H1 (cell line): ENCODE measurements at places on chromosomes 1 and 21.

GRCh38 chr21:36702622-36702968 is 3.7 kb downstream of the SIM2 start:
- no peak overlapping the region for H3K4me3 ChIP-seq
- peaks cover 100% of the 10 kb centered on the region for H3K27me3 ChIP-seq
- no peak for DNase-seq
- H3K27ac ChIP-seq: no peak overlapping the region
- H3K36me3 ChIP-seq: no peaks in the 10 kb centered on the region
- no peaks in the 10 kb centered on the region for H3K4me1 ChIP-seq

DNA sequence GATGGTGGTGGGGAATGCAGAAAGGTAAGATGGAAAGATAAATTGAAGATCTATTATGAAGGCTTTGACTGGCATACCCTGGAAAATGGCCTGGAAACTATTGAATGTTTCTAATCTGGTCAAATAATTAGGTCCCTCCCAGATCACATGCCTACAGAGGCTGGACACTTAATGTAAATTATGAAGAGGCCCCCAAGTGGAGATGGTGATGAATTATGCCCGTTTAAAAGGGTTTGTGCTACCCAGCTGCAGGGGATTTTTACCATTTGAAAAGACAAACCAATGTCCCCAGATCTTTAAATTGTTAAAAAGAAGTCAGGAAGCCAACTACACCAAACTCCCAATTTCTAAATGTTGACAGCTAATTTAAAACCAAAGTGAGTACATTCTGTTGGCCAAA is 35.7 kb upstream of the FMN2 start:
- no peaks in the 10 kb centered on the region for H3K4me1 ChIP-seq
- H3K4me3 ChIP-seq: no peak overlapping the region
- DNase-seq: no peak
- H3K27me3 ChIP-seq: no peaks in the 10 kb centered on the region
- no peaks in the 10 kb centered on the region for H3K36me3 ChIP-seq

DNA sequence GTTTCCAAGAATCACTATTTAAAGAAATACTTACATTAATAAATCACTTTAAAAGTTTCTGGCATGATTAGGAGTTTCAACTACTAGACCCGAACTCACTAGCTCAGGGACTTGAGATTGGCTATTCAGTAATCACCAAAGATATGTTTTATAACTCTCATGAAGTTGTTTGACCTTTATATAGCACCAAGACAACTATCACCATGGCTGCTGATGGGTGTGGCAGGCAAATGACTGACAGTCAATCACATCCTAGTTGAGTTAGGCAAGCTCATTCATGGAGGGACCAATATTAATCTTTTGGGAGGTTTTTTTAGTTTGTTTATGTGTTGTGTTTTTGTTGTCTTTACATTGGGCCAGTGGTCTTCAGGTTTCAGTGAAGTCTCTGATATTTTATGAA is 376.3 kb upstream of the C1orf87 start:
- DNase-seq: no peak
- no peak overlapping the region for H3K27ac ChIP-seq
- H3K27me3 ChIP-seq: no peaks in the 10 kb centered on the region
- no peak overlapping the region for H3K4me3 ChIP-seq
- no peaks in the 10 kb centered on the region for H3K36me3 ChIP-seq
- H3K4me1 ChIP-seq: no peaks in the 10 kb centered on the region

- no peaks in the 10 kb centered on the region for H3K36me3 ChIP-seq
- peaks cover 4% of the 10 kb centered on the region for H3K27me3 ChIP-seq
- H3K4me3 ChIP-seq: no peak overlapping the region
- no peak overlapping the region for H3K27ac ChIP-seq
- no peak for DNase-seq
Measured at GRCh38 chr1:21337928-21338572, 47.8 kb upstream of the ECE1 start.

DNA sequence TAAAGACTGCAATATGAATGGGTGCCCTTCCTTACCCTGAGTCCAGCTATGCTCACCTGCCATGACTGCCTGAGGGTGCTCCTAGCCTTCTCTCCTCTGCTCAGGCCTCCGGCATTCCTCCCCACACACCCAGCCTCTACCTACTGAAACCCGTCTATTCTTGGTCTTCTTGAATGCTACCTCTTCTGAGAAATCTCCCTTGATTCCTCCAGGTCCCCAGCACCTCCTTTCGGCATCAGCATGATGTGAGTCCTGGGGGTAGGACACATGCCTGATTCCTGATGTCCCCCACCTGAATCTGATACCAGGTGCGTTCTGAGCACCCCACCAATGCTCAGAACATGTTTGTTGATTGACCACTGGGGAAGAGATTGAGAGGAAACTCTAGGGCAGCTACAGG is 8.6 kb downstream of the LDLRAD1 start:
- no peak overlapping the region for H3K27ac ChIP-seq
- H3K4me1 ChIP-seq: peaks cover 3% of the 10 kb centered on the region; the same call in 1 of the 2 replicates
- H3K4me3 ChIP-seq: no peak overlapping the region

DNA sequence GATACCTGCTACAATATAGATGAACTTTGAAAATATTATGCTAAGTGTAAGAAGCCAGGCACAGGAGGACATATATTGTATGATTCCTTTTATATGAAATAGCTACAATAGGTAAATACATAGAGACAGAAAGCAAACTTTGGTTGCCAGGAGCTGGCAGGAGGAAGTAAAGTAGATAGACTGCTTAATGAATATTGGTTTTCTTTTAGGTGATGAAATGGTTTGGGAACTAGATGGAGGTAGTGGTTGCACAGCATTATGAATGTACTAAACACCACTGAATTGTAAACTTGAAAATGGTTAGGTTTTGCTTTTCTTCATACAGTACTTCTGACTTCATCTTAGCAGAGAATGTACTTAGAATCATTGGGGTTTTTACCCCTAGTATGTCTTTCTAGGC is 21.5 kb downstream of the ABCB10 start:
- no peaks in the 10 kb centered on the region for H3K27me3 ChIP-seq
- no peak for DNase-seq
- peaks cover 7% of the 10 kb centered on the region; the same call in 1 of the 2 replicates for H3K36me3 ChIP-seq
- no peaks in the 10 kb centered on the region for H3K4me1 ChIP-seq
- H3K4me3 ChIP-seq: no peak overlapping the region
- no peak overlapping the region for H3K27ac ChIP-seq

- no peak for DNase-seq
- no peak overlapping the region for H3K27ac ChIP-seq
- no peak overlapping the region for H3K4me3 ChIP-seq
- H3K4me1 ChIP-seq: peaks cover 2% of the 10 kb centered on the region
Measured at GRCh38 chr1:167057241-167057688, 32.9 kb downstream of the GPA33 start.

DNA sequence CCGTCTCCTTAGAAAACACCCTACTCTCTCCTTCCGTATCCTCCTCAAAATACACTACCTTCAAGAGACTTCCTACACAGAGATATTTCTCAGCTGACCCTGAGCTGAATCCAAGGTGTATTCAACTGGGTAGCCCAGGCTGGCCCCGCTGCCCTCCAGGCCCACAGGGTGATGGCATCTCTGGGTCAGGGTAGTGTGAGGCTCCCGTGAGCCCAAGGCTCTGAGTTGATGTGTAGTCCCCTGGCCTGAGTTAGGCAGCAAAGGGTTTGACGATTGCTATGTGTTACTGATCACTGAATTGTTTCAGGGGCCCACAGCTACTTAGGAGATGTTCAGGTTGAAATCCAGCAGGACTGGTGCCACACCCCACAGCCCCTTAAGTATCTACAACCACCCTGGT is 6.7 kb downstream of the INAVA start:
- H3K4me3 ChIP-seq: no peak overlapping the region
- H3K27me3 ChIP-seq: no peaks in the 10 kb centered on the region
- no peak overlapping the region for H3K27ac ChIP-seq
- DNase-seq: no peak
- peaks cover 56% of the 10 kb centered on the region for H3K36me3 ChIP-seq
- no peaks in the 10 kb centered on the region for H3K4me1 ChIP-seq

- no peaks in the 10 kb centered on the region for H3K36me3 ChIP-seq
- no peak for DNase-seq
- no peak overlapping the region for H3K27ac ChIP-seq
- peaks cover 6% of the 10 kb centered on the region for H3K4me1 ChIP-seq
Measured at GRCh38 chr1:9417695-9418094, 121.6 kb upstream of the SLC25A33 start.

- no peaks in the 10 kb centered on the region for H3K36me3 ChIP-seq
- H3K4me1 ChIP-seq: peaks cover 5% of the 10 kb centered on the region
- no peaks in the 10 kb centered on the region for H3K27me3 ChIP-seq
- H3K27ac ChIP-seq: no peak overlapping the region
- DNase-seq: no peak
- H3K4me3 ChIP-seq: no peak overlapping the region
Measured at GRCh38 chr1:108000620-108001111, 35.7 kb upstream of the VAV3 start.

DNA sequence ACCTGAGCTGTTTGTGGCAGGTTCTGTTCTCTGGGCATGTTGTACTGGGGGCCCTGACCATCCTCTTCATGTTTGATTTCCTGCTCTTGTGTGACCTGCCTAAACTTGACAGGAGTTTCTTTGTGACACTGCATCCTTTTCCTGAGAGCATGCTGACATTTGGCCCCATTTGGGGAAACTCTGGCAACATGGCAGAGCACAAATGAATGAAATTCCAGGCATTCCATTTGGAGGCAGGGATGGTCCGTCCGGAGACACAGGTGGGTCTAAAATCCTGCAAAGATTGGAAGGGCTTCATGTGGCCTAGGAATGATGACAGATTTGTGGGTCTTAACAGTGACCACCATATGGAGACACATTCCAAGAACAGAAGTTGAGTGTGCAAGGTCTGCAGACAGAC is 184.0 kb downstream of the FCRL5 start:
- H3K36me3 ChIP-seq: no peaks in the 10 kb centered on the region
- no peak for DNase-seq
- H3K27ac ChIP-seq: no peak overlapping the region

- H3K27ac ChIP-seq: no peak overlapping the region
- H3K27me3 ChIP-seq: no peaks in the 10 kb centered on the region
- no peak overlapping the region for H3K4me3 ChIP-seq
- no peaks in the 10 kb centered on the region; the same call in 1 of the 2 replicates for H3K4me1 ChIP-seq
- DNase-seq: no peak
Measured at GRCh38 chr1:71413441-71414175, 332.8 kb upstream of the ZRANB2 start.

GRCh38 chr1:101284021-101284420 is 47.2 kb downstream of the S1PR1 start:
- no peak overlapping the region for H3K4me3 ChIP-seq
- no peaks in the 10 kb centered on the region for H3K36me3 ChIP-seq
- H3K27ac ChIP-seq: no peak overlapping the region
- no peaks in the 10 kb centered on the region for H3K4me1 ChIP-seq
